ENCODE measurements at places on chromosomes 12 and 14.

- ATAC-seq, result no peak
Observed at GRCh38 chr12:21416511-21417121, 20.8 kb upstream of the PYROXD1 start.

DNA sequence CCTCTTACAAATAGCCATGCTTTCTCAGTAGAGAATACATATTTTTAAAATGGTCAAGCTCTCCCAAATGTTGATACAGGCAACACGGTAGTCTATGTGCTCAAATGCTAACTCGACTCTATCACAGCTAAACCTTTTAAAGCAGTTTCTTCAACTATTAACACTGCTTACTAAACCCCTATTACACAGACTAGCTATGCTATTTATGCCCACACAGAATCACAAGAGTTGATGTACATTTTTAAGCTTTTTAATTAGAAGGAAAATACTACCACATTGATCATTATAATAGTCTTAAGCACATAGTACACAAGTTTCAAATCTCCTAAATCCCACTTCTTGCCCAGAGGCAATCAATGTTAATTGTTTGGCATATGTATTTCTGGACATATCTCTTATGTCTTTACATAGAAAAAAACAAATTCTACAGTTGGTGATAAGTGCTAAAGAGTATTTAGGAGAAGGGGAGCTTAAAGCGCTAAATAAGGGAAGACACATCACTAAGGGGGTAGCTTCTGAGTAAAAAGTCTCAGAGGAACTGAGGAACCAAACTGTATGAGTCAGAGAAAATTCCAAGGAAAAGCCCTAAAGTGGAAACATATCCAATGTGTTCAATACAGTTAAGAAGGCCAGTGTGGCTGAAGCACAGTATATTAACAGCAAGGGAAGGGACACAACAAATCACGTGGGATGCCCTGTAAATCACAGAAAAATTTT lies 13.7 kb downstream of the HNRNPC start:
- peak; percentile 60 for ATAC-seq

DNA sequence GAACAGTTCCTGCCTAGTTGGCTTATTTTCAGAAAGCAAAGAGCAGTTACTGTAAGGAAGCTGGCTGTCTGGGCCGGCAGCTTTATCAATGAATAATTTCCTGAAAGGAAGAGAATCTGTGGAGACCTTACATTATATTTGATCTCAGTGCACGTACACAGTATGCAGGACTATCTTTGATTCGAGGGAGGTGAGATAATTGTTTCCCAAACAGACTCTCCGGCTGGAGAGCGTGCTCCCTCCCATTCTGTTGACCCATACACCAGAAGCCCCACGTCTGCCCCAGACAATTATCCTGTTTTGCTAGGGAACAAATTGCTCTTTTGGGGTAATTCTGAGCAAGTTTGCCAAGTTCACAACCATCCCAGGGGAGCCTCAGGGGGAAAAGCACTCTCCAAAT lies 1115.0 kb downstream of the VRK1 start:
- ATAC-seq, result no peak

GRCh38 chr14:72553656-72554055 lies 340.2 kb downstream of the DPF3 start:
- ATAC-seq, result no peak

DNA sequence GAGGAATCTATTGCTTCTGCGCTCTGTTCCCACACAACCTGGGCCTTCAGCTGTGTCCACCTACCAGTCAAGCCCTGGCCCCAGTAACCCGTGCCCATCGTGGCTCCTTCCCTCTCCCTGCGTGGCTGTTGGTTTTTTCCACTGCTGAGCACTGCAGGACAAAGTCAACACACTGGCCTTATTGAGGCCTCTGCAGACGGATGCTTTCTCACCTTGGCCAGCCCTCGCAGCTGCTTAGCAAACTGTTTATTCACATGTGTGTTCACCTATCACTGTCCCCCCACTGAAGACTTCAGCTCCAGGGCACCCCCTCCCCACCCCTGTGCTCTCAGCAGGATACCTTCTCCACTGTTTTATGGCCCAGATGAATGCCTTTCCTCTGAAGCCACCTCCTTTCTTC lies 12.8 kb upstream of the GPX2 start:
- no peak for ATAC-seq

GRCh38 chr12:132071040-132071810 lies 72.9 kb downstream of the DDX51 start:
- no peak for ATAC-seq

GRCh38 chr12:65232476-65233077 lies 45.9 kb upstream of the MSRB3 start:
- ATAC-seq, result no peak

GRCh38 chr14:70641548-70642302 lies at the start of gene TTC9:
Gene TTC9 (plus strand): TSS chr14:70641916. CDS start chr14:70642130, 214 bp downstream.
- peak; percentile 53 for ATAC-seq

DNA sequence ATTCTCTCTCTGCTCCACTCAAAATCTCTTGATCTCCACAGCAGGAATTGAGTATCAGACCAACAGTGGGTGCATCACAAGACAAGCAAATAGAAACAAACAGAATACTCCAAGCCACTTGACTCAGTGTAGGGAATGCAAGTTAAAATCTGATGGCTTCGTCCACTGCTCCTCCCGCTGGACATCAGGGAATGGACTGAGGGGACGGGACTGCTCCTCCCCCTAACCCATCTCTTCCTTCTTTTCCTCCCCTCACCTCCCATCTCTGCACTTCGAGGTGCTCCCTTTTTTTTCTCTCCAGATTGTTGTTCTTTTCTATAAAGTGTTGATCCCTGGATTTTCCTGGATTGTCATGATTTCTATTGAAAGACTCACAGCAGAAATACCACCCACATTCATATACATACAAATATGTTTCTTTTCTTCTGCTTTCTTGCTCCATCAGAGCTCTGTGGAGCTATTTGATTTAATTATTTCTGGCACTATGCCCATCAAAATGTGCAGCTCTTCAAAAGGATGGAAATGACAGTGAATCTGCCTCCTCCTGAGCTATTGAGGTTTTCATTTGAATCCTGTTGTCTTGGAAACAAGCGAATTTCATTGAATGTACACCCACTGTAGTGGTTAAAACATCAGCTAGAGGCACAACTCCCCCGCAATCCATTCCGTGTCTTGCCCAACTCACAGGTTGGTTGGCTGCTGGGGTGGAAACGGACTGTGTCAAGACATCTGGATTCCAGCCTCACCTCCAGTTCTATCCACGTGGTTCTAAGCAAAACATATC lies 199.7 kb downstream of the SPTSSA start:
- ATAC-seq, result no peak

DNA sequence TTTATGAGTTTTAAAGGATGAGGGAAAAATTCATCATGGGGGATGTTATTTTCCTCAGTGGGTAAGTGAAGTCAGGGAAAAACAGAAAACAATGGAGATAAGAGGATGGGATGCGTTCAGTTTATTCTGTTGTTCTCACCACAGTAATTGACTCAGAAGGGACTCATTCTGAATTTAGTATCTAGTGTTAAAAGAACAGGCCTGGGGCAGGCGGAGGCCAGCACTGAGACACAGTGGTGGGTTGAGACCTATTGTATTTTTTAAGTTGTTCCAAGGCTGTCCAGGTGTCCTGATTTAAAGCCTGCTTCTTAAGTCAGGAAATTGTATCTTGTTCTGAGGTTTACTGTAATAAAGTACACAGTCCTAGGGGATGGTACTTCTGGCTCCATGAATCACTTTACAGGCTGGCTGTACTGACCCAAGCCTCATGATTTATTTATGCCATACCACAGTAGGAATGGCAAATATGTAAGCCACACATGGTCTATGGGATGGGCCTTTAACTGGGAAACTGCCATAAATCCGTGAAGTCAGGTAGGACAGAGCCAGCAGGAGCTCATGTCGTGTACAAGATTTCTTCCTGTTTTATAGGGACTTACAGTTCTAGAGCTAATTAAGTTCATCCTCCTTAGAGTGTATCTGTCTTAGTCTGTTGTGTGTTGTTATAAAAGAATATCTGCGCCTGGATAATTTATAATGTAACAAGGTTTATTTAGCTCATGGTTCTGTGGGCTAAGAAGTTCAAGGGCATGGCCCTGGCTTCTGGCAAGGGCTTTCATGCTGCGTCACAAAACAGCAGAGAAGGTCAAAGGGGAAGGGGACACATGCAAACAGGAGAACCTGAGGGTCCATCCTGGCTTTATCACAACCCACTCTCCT lies 244.1 kb downstream of the FBXL14 start:
- ATAC-seq, result peak; percentile 98

- no peak for ATAC-seq
Observed at GRCh38 chr12:79452906-79453305, 237.9 kb downstream of the PAWR start.

DNA sequence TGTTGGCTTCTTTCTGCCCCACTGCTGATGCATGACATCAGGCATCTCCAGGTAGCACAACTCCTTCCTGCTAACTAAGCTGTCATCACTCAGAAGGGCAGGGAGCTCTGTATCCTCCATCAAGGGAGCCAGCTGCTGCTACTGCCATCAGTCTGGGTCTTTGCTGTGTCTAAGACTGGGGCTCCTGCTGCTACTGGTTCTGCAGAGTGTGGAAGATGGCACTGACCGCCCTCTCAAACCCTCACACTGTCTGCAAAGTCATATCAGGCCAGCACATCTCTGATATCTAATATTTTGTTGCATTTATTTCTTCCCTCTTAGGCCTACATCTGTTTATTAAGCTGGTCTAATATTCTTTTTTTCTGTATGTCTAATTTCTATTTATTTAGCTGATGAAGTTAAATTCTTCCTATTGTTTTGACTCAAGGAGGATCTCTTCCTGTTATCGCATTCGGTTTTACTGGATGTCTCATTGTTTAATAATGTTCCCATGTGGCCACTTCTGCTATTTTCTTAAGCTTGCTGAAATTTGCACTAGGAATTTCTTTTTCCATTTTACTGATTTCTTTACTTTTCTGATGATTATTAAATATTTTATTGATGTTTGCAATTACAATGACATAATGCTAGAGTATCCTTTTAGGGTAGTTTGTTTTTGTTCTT lies 7.6 kb upstream of the E2F7 start:
- ATAC-seq, result no peak

- ATAC-seq, result no peak
Observed at GRCh38 chr14:102573591-102574046, 18.8 kb upstream of the RCOR1 start.

GRCh38 chr12:132907216-132907615 lies 19.8 kb upstream of the CHFR start:
- no peak for ATAC-seq

- ATAC-seq, result no peak
Observed at GRCh38 chr14:75101491-75101890, 25.4 kb downstream of the NEK9 start.

- ATAC-seq, result peak; percentile 90
Observed at GRCh38 chr14:33839193-33840076, 111.4 kb downstream of the EGLN3 start.

DNA sequence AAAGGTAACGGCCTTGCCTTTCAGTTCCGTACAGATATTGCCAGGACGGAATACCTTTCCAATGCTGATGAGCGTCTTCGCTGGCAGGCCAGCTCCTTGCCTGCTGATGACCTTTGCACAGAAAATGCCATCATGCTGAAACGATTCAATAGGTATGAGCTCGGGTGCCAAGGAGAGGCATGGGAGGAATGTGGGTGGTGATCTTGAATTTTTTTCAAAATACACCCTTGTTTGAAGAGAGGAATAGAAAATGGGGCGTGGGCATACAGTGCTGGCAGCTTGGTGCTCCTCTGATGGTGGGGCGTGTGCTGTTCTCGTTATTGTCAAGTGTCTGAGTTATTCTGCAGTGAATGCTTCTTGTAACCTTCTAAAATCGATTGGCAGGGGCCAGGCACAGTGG lies 52.5 kb downstream of the HSP90AA1 start:
- ATAC-seq, result no peak

DNA sequence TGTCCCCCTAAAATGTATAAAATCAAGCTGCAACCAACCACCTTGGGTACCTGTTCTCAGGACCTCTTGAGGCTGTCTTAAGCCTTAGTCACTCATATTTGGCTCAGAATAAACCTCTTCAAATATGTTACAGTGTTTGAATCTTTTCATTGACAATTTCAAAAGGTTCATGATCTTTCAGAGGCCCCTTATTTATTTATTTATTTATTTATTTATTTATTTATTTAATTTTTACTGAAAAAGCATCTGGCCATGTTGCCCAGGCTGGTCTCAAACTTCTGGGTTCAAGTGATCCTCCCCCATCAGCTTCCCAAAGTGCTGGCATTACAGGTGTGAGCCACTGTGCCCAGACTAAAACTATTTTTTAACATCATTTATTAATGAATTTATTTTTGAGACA lies 8.2 kb upstream of the NUDT4 start:
- ATAC-seq, result no peak

DNA sequence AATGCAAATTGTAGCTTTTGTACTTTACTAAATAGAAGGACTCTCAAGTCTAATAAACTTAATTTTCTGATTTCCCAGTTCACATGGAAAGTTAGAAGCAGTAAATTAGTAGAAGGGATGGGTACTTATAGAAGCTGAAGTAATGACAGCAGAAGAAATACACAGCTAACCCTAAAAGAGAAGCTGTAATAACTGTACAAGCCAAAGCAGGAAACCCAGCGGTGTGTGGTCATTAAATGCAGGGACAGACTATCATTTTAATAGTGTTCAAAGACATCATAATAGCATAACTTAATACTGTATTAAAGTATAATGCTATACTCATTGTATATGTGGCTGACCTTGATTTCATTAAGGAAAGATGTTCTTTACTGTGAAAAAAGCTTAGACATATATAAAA lies 74.9 kb downstream of the PCNX1 start:
- no peak for ATAC-seq

- no peak for ATAC-seq
Observed at GRCh38 chr12:94173660-94174265, 25.4 kb downstream of the PLXNC1 start.

DNA sequence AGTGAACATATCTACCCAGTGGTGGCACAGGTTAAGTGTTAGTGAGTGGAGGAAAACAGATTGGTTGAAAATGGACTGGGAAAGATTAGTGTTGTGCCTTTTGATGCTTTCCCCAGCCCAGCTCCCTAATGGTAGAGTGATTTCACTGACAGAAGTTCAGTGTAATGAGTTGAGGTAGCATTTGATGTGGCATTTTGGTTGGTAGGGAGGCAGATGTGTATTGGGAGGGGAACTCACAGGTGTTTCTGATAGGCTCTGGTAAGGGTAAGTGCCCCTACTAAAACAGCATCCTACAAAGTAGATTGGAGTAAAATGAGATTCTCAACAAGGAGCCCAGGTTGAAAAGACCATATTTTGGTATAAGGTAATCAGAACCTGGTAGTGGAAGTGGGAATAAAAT lies 4.2 kb downstream of the TBK1 start:
- no peak for ATAC-seq

DNA sequence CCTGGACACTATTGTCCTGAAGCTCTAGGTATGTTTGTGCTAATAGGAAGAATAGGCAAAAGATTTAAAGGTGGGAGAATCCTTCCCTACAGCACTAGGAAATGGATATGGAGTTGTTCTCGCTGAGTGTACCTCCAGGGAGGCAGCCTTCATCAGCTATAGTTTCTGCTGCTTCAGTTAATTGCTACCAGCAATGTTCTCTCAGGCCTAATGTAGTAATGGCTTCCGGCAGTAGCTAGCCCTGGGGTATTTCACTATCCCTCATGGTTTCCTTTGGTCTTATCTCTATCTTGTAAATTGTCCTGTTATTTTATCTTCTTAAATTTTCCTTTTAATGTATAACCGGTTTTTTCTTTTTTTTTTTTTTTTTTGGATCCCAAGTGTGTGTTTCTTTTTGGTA lies 9.3 kb upstream of the CLEC12A start:
- ATAC-seq, result no peak

Measured in SK-N-SH treated with all-trans-retinoic acid at 6 μM for 48 hours (cell line).